ENCODE measurements at places on chromosomes 6 and 20. TPM values are rescaled to one million over a fixed set of nuclear protein-coding genes. Genes with fewer than 3 reads are reported as not detected.
A peak's percentile ranks its signal among the peaks of the same experiment; 100 is the strongest.

DNA sequence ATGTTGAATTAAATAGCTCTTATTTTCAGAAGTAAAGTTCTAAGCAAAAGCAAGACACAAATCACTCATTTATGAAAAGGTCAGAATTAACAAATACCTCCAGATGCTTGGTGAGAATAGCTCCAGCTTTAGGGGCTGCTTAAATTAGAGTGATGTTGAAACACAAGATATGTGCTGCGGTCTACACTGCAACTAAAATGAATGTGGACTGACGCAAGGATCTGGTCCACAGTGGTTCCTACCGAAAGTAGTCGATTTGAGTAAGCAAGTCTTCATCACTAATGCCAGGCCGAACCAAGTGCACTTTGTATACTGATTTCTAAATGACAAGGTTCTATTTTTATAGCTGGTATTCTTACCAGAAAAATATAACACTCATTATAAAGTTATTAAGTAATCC lies 96.3 kb downstream of the PRDM1 start:
- no peak overlapping the region for H3K4me3 ChIP-seq
- no peaks in the 10 kb centered on the region for H3K4me1 ChIP-seq
- no peak overlapping the region for H3K27ac ChIP-seq
- H3K36me3 ChIP-seq = no peaks in the 10 kb centered on the region
- no peak for DNase-seq

GRCh38 chr6:157032923-157033322 lies 255.7 kb downstream of the ARID1B start:
- H3K27me3 ChIP-seq = no peaks in the 10 kb centered on the region
- H3K36me3 ChIP-seq = no peaks in the 10 kb centered on the region
- peak overlapping the region; percentile 90 for H3K27ac ChIP-seq

GRCh38 chr6:124956018-124956417 lies 6.2 kb upstream of the RNF217 start:
- H3K4me1 ChIP-seq = no peaks in the 10 kb centered on the region
- no peak for DNase-seq
- H3K27me3 ChIP-seq = no peaks in the 10 kb centered on the region
- H3K27ac ChIP-seq = no peak overlapping the region

DNA sequence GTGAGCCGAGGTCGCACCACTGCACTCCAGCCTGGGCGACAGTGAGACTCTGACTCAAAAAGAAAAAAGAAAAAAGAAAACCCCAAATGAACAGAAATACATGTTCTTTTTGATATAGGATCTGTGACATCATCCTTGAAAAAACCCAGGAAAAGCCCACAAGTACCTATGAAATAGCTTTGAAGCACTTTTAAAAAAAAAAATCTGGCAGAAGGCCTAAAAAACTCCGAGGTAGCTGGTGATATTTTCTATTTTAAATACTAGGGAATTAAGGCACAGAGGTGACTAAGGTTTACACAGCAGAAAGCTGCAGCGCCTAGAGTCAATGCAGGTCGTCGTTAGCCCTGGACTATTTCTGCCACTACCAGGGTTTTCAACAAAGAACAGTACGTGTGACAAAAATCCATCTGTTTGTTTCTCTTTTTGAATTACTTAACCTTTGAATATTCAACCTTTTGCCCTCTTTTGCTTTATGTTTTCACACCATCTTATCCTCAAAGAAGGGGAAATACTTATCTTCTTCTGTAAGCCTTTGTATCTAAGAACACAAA lies 39.4 kb upstream of the EEF1A1 start:
- no peaks in the 10 kb centered on the region for H3K36me3 ChIP-seq
- H3K27me3 ChIP-seq = no peaks in the 10 kb centered on the region
- no peak for DNase-seq
- H3K27ac ChIP-seq = no peak overlapping the region
- H3K4me1 ChIP-seq = peaks cover 12% of the 10 kb centered on the region

DNA sequence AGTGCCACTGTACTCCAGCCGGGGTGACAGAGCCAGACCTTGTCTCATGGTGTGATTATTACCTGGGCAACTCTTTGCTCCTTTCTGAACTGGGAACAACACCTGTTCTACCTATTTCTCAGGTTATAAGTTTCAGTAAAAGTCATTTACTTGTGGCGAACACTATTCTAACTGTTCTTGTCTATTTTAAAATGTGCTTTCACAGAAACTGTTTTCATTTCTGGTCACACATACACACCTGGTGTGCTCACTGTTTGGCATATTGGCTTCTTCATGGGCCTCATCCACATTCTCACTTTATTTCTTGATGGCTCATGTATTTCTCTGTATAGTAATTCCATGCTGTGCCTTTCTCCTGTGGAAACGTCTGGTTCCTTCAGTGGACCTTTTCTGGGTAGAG lies 30.5 kb upstream of the XRN2 start:
- no peaks in the 10 kb centered on the region for H3K36me3 ChIP-seq
- H3K27me3 ChIP-seq = no peaks in the 10 kb centered on the region
- H3K27ac ChIP-seq = no peak overlapping the region
- no peak overlapping the region for H3K4me3 ChIP-seq

DNA sequence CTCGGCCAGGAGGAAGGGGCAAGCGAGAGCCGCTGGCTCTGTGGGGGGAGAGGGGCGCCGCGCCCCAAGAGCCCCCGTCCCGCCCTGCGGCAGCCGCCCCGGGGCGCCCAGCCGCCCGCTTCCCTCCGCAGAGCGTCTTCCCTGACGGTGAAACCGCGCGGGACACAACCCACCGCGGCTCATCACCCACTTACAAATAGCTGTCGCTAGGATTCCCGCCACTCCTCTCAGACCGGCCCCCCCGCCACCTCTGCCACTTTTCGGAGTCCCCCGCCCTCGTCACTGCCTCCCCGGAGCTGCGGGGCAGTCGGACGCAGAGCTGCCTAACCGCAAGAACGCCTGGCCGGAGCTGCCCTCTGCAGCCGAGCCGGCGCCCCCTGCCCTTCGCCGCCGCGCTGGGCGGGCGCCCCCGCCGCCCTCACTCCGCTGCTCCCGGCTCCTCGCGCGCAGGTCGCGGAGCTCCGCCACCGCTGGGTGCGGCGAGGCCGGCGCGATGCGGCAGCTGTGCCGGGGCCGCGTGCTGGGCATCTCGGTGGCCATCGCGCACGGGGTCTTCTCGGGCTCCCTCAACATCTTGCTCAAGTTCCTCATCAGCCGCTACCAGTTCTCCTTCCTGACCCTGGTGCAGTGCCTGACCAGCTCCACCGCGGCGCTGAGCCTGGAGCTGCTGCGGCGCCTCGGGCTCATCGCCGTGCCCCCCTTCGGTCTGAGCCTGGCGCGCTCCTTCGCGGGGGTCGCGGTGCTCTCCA lies at the start of gene SLC35D3:
Gene SLC35D3, plus strand, starts transcription at position 366 of the 749 bp plus-strand sequence. Its CDS starts 128 bp downstream, at position 494.
- H3K4me1 ChIP-seq = peaks cover 25% of the 10 kb centered on the region
- no peak within 1 kb of the TSS for H3K27ac ChIP-seq
- H3K4me3 ChIP-seq = peak within 1 kb of the TSS; percentile 23
- H3K27me3 ChIP-seq = peaks cover 3% of the 10 kb centered on the region

- H3K27ac ChIP-seq = no peak overlapping the region
- no peak overlapping the region for H3K4me3 ChIP-seq
- no peaks in the 10 kb centered on the region for H3K4me1 ChIP-seq
- no peaks in the 10 kb centered on the region for H3K27me3 ChIP-seq
- no peak for DNase-seq
Observed at GRCh38 chr6:3623451-3624249, 127.9 kb downstream of the PXDC1 start.

DNA sequence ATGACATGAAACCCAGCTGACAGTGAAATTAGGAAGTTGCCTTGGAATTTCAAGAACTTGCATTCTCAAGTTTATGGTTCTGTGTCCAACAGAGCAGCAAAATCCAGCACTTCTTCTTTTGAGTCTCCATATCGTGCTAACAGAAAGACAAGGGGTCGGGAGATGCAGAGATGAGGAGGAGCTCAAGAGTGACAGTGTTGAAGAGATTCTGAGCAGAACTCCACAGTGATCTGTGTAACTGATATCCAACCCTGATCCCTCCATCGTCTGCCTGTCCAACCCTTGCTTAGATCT lies 21.2 kb upstream of the BTN1A1 start:
- peaks cover 10% of the 10 kb centered on the region for H3K4me1 ChIP-seq
- H3K27me3 ChIP-seq = no peaks in the 10 kb centered on the region
- H3K4me3 ChIP-seq = no peak overlapping the region
- no peaks in the 10 kb centered on the region for H3K36me3 ChIP-seq

GRCh38 chr20:60010689-60011458 lies 52.7 kb downstream of the CDH26 start:
- no peak overlapping the region for H3K27ac ChIP-seq
- no peaks in the 10 kb centered on the region for H3K4me1 ChIP-seq
- H3K27me3 ChIP-seq = no peaks in the 10 kb centered on the region
- no peak for DNase-seq
- no peaks in the 10 kb centered on the region for H3K36me3 ChIP-seq
- H3K4me3 ChIP-seq = no peak overlapping the region

GRCh38 chr6:2485116-2485515 lies 239.7 kb upstream of the GMDS start:
- H3K4me3 ChIP-seq = no peak overlapping the region
- H3K36me3 ChIP-seq = no peaks in the 10 kb centered on the region
- no peaks in the 10 kb centered on the region for H3K27me3 ChIP-seq
- no peak overlapping the region for H3K27ac ChIP-seq

- H3K4me3 ChIP-seq = no peak overlapping the region
- H3K36me3 ChIP-seq = no peaks in the 10 kb centered on the region
- DNase-seq = no peak
- no peaks in the 10 kb centered on the region for H3K4me1 ChIP-seq
- no peaks in the 10 kb centered on the region for H3K27me3 ChIP-seq
Observed at GRCh38 chr6:130216620-130217019, 6.1 kb downstream of the SAMD3 start.

DNA sequence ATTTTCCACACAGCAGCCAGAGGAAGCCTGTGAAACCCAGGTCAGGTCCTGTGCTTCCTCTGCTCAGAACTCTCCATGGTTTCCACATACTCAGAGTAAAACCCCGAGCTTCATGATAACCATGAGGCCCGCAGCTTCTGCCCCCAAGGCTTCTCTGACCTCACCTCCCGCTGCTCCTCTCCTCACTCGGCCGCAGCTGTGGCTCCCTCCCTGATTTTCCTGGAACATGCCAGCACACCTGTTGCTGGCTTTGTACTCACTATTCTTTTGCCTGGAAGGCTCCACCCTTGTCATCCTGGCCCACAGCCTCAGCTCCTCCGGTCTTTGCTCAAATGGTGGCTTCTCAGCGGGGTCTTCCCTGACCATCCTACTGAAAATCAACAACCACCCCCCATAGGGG lies 341.7 kb downstream of the PREX1 start:
- H3K27me3 ChIP-seq = peaks cover 11% of the 10 kb centered on the region
- H3K27ac ChIP-seq = no peak overlapping the region
- no peak overlapping the region for H3K4me3 ChIP-seq
- H3K36me3 ChIP-seq = no peaks in the 10 kb centered on the region

DNA sequence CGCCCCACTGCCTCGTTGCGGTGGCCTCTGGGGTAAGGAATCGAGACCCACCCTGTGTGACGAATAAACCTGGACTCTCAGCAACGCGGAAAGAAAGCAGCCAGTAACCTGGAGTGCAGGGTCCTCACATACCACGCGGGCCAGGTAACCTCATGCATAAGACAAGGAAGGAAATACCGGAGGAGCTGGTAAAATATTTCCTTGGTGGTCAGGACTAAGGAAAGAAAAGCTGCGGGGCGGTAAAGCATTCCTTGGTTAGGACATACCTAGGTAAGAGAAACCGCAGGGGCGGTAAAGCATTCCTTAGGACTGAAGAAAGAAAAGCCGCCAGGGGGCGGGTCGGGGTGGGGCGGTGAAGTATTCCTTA lies 80.7 kb downstream of the SYTL3 start:
- DNase-seq = no peak
- H3K4me1 ChIP-seq = no peaks in the 10 kb centered on the region
- no peaks in the 10 kb centered on the region for H3K36me3 ChIP-seq
- H3K27ac ChIP-seq = no peak overlapping the region

GRCh38 chr6:151022492-151022891 lies 157.0 kb downstream of the MTHFD1L start:
- peaks cover 5% of the 10 kb centered on the region for H3K4me1 ChIP-seq
- no peaks in the 10 kb centered on the region for H3K36me3 ChIP-seq
- no peaks in the 10 kb centered on the region for H3K27me3 ChIP-seq

DNA sequence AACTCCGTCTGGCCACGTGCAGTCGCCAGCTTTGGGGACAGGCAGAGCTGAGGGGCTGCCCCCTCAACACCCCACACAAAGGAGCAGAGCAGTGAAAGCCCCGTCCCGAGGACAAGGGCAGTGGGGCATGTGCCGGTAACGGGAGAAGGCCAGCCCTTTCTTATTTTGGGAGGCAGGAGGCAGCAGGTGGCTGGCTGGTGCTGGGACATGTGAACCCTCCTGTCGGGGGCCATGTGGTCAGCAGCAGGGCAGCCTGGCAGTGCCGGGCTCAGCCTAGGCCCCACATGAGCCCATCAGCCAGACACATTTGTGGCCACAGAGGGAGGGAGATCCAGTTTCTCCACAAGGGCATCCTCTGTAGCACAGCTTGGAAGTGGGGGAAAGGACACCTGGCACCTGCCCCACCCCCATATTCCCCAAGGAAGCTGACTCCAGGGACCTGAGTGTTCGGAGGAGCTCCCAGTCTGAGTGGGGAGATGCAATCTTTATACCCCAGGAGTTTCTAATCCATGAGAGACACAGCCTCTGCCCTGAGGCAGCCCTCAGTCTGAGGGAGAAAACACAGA lies 137.6 kb downstream of the MRPL14 start:
- no peaks in the 10 kb centered on the region for H3K36me3 ChIP-seq
- no peaks in the 10 kb centered on the region for H3K27me3 ChIP-seq
- peaks cover 29% of the 10 kb centered on the region for H3K4me1 ChIP-seq
- no peak overlapping the region for H3K27ac ChIP-seq
- H3K4me3 ChIP-seq = no peak overlapping the region

DNA sequence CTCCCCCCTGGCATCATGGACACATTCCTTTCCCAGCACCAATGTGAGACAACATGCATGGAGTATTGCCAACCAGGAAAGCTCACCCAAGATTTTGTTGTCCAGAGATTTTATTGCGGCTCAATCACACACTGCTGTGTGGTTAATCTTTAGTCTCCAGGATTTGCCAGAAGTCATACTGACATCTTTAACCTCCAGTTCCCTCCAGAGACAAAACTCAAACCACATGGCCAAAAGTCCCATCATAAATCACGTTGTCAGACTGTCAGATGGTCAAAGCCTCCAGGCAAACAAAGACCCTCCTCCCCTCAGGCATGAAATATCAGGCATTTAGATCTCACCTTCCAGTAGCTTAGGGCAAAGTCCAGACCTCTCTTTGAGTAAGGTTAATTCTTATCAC lies 97.3 kb upstream of the OPRM1 start:
- no peaks in the 10 kb centered on the region for H3K27me3 ChIP-seq
- no peaks in the 10 kb centered on the region for H3K4me1 ChIP-seq
- H3K4me3 ChIP-seq = no peak overlapping the region
- no peak overlapping the region for H3K27ac ChIP-seq
- DNase-seq = no peak
- no peaks in the 10 kb centered on the region for H3K36me3 ChIP-seq

Gene PTCRA
- polyA plus RNA-seq = 0.63 TPM

Gene RALGAPB
- polyA plus RNA-seq = 4.3 TPM

Gene SLC22A3
- polyA plus RNA-seq = 23.5 TPM

Gene ELOVL2
- polyA plus RNA-seq = 7.1 TPM

Gene UFL1
- 16.9 TPM for polyA plus RNA-seq

Gene MCCD1
- polyA plus RNA-seq = not detected

Gene HRH3
- not detected for polyA plus RNA-seq

Gene GINS1
- polyA plus RNA-seq = 0.70 TPM

Gene GSTA4
- polyA plus RNA-seq = 7.9 TPM

Gene BANF2
- not detected for polyA plus RNA-seq
